Calu3 (cell line): ENCODE measurements at places on chromosomes 11 and 22. TPM values are rescaled to one million over a fixed set of nuclear protein-coding genes. Genes with fewer than 3 reads are reported as not detected.

Gene TMPRSS6
- not detected in 2 replicates for total RNA-seq

DNA sequence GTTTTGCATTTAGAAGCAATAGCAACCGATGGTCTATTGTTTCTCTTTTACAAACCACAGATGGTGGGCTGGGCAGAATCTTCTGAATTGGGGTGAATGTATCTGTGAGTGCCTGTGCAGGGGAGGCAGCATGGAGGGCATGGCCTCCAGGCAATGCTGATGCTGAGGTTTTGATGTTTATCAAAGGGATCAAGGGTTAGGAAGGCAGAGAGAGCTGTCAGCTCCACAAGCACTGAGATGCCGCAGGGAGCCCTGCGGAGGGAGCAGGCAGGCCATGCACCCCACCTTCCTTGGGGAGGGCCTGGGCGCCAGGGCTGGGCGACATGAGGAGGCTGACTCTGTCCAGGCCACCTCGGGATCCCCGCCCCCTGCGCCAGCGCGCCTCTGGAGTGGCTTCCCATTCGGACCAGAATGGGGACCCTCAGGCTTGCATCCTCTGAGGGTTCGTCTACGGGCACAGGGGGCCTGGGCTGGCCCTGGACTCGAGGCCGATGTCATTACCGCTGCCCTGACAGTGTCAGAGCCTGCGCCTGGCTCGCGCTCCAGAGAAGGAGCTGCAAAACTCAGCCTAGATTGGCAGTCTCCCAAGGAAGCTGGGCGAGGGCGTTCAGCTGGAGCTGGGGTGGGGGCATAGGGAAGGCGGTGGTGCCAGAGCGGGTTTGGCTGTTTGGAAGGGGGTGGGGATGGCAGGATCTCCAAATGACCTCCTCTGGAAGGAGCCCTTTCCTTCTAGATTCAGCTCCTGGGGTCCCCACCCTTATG is 13.9 kb upstream of the TH start:
- H3K36me3 ChIP-seq, result no peaks in the 10 kb centered on the region
- no peak overlapping the region for H3K27ac ChIP-seq
- H3K4me3 ChIP-seq, result no peak overlapping the region

GRCh38 chr22:30425616-30426387 is at the start of gene MTFP1:
Gene MTFP1 (plus strand): TSS chr22:30425768. CDS start chr22:30425880, 112 bp downstream.
- no peaks in the 10 kb centered on the region for H3K27me3 ChIP-seq
- peak within 1 kb of the TSS; percentile 87 for H3K27ac ChIP-seq
- H3K36me3 ChIP-seq, result peaks cover 68% of the 10 kb centered on the region

DNA sequence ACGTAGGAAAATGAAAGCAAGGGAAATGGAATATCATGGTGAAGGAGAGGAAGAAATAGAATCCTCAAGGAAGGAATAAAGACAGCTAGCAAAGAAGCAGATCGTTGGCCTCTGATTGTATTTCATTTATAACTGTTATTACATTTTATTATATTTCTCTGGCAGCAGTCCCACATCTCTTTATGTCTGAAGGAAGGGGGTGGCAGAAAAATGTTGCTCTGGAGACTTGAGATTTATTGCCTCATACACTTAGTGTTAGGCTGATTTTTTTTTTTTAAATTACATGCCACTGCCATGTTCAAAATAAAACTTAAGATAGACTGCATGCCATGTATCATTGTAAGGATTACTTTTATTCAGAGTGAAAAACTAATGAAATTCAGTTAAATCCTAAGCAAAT is 971.7 kb upstream of the CHORDC1 start:
- no peaks in the 10 kb centered on the region for H3K36me3 ChIP-seq
- no peak for DNase-seq
- no peak overlapping the region for H3K27ac ChIP-seq
- H3K4me1 ChIP-seq, result no peaks in the 10 kb centered on the region
- H3K4me3 ChIP-seq, result no peak overlapping the region

GRCh38 chr22:44586351-44586990 is 88.4 kb upstream of the RTL6 start:
- no peak for DNase-seq
- H3K27me3 ChIP-seq, result peaks cover 98% of the 10 kb centered on the region
- peaks cover 16% of the 10 kb centered on the region for H3K4me1 ChIP-seq
- peak overlapping the region; percentile 24 for H3K4me3 ChIP-seq

- no peak for DNase-seq
- no peaks in the 10 kb centered on the region for H3K27me3 ChIP-seq
- H3K36me3 ChIP-seq, result peaks cover 17% of the 10 kb centered on the region
- H3K27ac ChIP-seq, result no peak overlapping the region
Observed at GRCh38 chr11:14638561-14638960, 5.0 kb upstream of the PDE3B start.

Gene OVOL1
- 12.7 and 15.2 TPM in 2 replicates for total RNA-seq

GRCh38 chr11:108588287-108588686 is 5.3 kb downstream of the EXPH5 start:
- no peak for DNase-seq
- no peak overlapping the region for H3K4me3 ChIP-seq
- H3K27me3 ChIP-seq, result no peaks in the 10 kb centered on the region
- peaks cover 21% of the 10 kb centered on the region for H3K36me3 ChIP-seq
- peaks cover 19% of the 10 kb centered on the region for H3K4me1 ChIP-seq

DNA sequence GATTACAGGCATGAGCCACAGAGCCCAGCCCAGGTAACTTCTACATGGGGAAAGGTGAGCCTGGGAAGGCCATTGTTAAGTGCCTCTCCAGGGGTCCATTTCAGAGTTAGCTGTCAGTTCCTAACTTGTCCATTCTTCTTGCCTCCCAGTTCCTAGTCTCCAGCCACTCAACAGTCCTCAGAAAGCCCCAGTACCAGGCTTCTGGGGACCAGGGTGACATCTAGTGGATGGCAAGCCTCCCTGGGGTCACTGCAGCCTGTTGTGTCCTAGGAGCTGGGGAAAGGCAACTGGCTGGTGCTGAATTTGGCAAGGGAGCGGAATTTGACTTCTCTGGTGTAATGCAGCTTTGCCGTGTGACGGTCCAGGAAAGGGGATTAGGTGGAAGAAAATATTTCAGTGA is 2.1 kb downstream of the LGALS12 start:
- DNase-seq, result peak; percentile 72
- H3K27ac ChIP-seq, result no peak overlapping the region
- H3K36me3 ChIP-seq, result no peaks in the 10 kb centered on the region
- H3K4me1 ChIP-seq, result peaks cover 32% of the 10 kb centered on the region
- no peaks in the 10 kb centered on the region for H3K27me3 ChIP-seq
- no peak overlapping the region for H3K4me3 ChIP-seq

Gene MN1
- total RNA-seq, result 1.7 and 2.3 TPM in 2 replicates

DNA sequence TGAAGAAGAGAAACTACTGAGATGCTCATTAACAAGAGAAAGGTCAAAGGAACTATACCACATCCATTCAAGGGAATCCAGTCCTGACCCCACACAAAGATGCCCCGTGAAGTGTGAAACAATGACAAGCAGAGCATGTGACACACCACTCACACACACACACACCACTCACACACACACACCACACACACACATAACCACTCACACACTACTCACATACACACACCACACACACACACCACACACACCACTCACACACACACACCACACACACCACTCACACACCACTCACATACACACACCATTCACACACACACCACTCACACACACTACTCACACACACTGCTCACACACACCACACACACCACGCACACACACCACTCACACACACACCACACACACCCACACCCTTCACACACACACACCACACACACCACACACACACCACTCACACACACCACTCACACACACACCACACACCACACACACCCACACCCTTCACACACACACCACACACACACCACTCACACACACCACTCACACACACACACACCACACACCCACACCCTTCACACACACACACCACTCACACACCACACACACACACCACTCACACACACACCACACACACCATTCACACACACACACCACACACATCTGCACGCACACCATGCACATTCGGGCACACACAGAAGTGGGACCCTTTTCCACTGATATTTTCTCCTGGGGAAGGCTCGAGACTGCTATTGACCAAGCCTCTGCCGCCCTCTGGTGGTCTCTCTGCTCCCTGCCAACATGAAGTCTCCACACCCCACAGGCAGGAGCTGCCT is 32.0 kb upstream of the COMT start:
- H3K27me3 ChIP-seq, result no peaks in the 10 kb centered on the region
- no peak overlapping the region for H3K4me3 ChIP-seq
- DNase-seq, result peak; percentile 84
- no peak overlapping the region for H3K27ac ChIP-seq

DNA sequence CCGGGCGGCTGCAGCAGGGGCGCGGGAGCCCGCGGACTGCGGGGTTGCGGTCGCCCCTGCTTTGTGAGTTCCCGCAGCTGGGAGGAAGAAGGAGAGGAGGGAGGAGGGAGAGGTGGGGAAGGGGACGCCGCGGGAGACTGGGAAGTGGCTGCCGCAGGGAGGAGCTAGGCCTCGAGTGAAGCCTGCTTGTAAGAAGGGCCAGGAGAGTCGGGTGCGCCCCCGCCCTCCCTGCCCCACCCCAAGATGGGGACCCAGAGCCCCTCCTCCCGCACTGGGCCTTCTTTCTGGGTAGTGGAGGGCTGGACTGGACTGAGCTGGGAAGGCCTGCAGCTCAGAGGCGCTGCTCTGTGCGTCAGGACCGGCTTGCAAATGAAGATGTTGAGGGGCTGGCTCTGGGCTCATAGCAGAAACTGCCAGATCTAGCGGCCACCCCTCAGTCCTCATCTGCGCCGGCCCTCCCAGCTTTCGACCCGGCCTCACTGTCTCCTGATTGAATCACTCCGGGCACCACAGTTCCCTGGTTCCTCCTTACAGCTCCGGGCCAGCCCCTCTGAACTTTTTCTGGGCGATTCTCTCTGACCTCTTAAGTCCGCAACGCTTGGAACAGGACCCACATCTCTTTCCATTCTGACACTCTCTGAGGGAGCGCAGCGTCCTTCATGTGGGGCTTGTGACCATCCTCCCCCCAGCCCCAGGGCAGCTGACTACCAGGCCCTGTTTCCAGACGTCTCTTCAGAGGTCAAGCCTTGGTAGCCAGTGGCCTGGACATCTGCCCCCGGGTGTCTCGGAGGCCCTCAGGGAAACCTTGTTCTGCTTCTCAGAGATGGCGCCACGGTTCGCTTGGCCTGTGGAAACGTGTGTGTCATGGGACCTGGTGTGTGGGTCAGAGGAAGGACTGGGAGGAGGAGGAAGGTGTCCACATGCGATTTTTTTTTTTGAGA is 21.9 kb downstream of the SERPINH1 start:
- peak overlapping the region; percentile 71 for H3K4me3 ChIP-seq
- H3K4me1 ChIP-seq, result peaks cover 3% of the 10 kb centered on the region
- no peak for DNase-seq
- no peak overlapping the region for H3K27ac ChIP-seq
- H3K36me3 ChIP-seq, result peaks cover 18% of the 10 kb centered on the region
- no peaks in the 10 kb centered on the region for H3K27me3 ChIP-seq

DNA sequence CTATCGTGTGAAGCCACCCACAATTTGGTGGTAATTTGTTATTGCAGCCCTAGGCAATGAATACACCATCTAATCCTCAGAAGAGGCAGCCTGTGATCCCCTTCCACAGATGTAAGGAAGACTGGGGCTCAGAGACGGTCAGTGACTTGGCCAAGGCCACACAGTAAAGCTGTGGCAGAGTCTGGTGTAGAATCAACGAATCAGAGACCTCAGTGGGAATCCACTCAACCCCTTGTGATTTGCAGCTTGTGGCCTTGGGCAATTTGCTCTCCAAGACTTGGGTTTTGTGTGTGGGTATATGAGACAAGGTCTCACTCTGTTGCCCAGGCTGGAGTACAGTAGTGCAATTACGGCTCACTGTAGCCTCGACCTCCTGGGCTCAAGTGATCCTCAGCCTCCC is 1.9 kb downstream of the LGALS2 start:
- no peak for DNase-seq
- peak overlapping the region; percentile 14 for H3K27ac ChIP-seq
- H3K27me3 ChIP-seq, result no peaks in the 10 kb centered on the region
- H3K36me3 ChIP-seq, result peaks cover 38% of the 10 kb centered on the region

Gene DDTL
- total RNA-seq, result 3.4 and 4.1 TPM in 2 replicates

Gene ZBTB16
- total RNA-seq, result not detected in 2 replicates
